ENCODE measurements at places on chromosomes 11 and 22. TPM values are rescaled to one million over a fixed set of nuclear protein-coding genes. Genes with fewer than 3 reads are reported as not detected.

GRCh38 chr11:48054994-48055291 lies 74.6 kb downstream of the PTPRJ start:
- DNase-seq, result no peak

GRCh38 chr11:115817844-115818468 lies 313.7 kb upstream of the CADM1 start:
- DNase-seq, result no peak

JHY gene
- total RNA-seq, result 0.32 TPM

GRCh38 chr22:25795478-25795877 lies 53.5 kb downstream of the MYO18B start:
- DNase-seq, result no peak

OR2D2 gene
- not detected for total RNA-seq

DNA sequence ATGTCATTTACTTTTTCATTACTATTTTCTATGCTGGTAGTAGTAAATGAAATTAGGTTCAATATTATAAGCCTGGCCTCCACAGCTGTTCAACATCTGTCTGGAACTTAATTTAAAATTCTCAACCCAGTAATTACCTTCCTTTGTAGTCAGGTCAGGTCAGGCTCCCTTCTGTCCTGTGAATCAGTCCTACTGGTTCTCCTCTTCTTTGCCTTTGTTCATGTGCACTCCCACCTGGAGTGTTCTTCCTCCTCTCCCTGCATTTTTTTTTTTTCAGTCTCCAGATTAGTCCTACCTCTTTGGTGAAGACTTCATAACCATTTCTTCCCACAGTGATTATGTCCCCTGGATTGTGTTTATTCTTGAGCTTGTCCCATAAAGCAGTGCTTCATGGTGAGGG lies 67.9 kb downstream of the DKK3 start:
- no peak for DNase-seq
